ENCODE measurements at places on chromosomes 16 and 17. TPM values are rescaled to one million over a fixed set of nuclear protein-coding genes. Genes with fewer than 3 reads are reported as not detected.

CACNG1 gene
- polyA plus RNA-seq, result not detected

RUNDC3A gene
- polyA plus RNA-seq, result 2.1 TPM

MPV17L gene
- 3.8 TPM for polyA plus RNA-seq

MYH1 gene
- 0.12 TPM for polyA plus RNA-seq

SPNS3 gene
- not detected for polyA plus RNA-seq

SCNN1G gene
- polyA plus RNA-seq, result 0.02 TPM

PYDC1 gene
- not detected for polyA plus RNA-seq
